ENCODE measurements at places on chromosomes 5 and 9.

- no peak for DNase-seq
Measured at GRCh38 chr5:172820046-172820767, 13.8 kb upstream of the ERGIC1 start.

DNA sequence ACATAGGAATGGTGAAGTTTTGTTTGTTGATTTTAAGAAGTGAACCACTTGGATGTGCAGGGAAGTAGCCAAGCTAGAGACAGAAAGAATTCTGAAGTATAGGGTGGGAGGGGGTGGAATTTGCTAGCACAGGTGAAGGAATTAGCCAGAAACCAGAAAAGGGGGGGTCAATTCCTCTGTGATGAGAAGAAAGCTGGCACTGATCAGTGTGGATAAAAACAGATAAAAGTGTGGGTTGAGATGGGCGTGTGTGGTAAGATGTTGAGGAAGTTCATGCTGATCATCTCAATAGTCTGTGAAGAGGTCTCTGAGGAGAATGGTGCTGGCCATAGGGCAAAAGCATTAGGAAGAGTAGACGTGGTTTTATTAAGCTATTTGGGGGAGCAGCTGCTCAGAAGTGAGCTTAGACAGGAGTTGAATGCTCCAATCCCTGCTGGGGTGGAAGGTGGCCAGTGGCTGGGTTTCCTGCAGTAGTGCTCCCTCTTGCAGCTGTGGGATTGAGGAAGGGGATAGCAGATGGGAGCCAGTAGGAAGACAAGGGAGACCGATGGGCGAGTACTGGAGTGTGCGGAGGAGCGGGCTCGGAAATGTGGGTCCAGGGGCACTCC, 88.7 kb upstream of the ELL2 start:
- no peak for DNase-seq

- DNase-seq: no peak
Measured at GRCh38 chr9:71762900-71763653, 5.2 kb downstream of the CEMIP2 start.

DNA sequence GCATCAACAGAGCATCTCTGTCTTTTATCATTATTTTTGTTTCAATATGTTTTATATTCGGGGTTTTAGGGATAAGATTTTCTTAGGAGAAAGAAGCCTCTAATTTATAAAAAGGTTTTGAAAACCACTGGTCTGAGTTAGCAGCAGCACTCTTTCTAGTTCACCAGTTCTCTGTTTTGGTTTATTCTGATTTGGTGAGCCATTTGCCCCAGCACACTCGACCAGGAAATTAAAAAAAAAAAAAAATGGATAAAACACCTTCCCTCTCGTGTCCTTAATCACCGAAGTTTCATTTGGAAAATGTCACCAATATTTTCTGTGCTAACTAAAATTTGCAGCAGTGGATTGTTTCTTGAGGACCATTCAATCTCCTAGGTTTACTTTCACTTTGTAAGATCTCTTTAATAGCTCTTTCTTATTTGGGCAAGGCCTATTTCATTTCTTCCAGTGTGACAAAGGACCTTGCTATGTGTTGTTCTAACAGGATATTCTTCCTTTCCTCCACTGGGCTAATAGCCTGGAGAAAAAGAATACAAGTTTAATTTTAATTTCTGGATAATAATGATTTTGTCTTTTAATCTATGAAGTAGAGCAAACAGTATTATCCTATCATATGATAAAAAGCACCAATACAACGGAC, 57.8 kb upstream of the ANXA1 start:
- no peak for DNase-seq

DNA sequence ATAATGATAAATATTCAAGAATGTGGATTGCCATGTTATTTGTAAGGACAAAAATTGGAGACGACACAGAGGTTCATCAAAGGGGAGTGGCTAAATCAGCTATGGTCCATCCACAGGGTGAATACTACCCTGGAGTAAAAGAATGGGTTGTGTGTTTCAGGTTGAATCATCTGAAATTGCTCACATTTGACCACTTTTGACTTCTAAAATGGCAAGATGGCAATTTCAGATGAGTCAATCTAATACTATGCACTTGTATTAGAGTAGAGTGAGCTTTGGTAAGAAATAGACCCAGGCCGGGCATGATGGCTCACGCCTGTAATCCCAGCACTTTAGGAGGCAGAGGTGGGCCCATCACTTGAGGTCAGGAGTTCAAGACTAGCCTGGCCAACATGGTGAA, 131.8 kb downstream of the GAPVD1 start:
- no peak for DNase-seq

GRCh38 chr9:81724242-81724889, 35.0 kb upstream of the TLE1 start:
- no peak for DNase-seq

- DNase-seq: no peak
Measured at GRCh38 chr9:125969462-125969861, 222.3 kb downstream of the PBX3 start.

DNA sequence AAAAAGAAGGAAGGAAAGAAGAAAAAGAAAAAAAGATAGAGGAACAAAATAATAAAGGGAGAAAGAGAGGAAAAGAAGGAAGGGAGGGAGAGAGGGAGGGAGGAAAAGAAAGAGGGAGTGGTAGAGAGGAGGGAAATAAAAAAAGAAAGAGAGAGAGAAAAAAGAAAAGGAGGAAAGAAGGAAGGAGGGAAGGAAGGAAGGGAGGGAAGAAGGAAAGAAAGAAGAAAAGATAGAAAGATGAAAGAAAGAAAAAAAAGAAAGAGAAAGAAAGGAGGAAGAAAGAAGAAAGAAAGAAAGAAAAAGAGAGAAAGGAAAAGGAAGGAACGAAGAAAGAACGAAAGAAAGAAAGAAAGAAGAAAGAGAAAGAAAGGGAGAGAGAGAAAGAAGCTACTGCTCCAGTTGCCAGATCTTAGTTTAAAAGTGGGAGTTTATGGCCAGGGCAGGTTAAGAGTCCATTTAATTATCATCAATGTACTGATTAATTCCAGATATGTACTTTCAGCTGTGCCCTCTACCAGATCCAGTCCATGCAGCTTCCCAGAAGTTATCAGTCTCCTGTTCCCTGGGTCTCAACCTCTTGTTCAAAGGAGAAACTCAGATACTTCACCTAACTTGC, 1378.5 kb upstream of the NUDT12 start:
- DNase-seq: no peak

DNA sequence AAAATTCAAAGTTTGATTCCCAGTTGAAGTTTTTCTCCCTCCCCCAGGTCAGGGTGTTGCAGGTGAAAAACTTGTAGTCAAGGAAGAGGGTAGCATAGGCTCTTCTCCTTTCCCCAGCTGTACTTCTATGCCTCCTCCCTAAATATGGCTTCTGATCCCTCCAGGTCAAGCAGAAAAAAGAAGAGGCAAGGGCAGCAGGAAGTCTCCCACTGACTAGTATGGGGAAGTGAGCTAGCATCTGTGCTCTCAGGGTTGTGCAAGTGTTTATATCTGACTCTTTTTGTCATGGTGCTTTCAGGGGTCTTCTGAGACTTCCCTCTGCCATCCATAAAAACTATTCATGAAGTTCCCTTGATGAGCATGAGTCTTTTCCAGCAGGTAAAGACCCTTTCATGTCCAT, 76.0 kb downstream of the ATPSCKMT start:
- no peak for DNase-seq

DNA sequence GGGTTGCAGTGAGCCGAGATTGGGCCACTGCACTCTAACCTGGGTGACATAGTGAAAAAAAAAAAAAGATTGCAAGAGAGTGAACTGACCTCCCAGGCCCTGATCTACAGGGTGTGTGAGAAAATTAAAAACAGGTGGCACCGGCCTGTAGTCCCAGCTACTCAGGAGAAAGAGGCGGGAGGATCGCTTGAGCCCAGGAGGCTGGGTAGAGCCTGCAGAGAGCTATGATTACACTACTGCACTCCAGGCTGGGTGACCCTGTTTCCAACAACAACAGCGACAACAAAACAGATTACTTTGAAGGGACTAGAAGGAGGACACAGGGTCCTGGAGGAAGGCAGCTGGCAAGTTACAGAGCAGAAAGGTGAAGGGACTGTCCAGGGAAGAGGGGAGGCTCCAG, 42.2 kb upstream of the FABP6 start:
- DNase-seq: no peak

- no peak for DNase-seq
Measured at GRCh38 chr9:33166231-33167083, 679 bp downstream of the B4GALT1 start.

GRCh38 chr5:123456242-123456641, 33.0 kb upstream of the CEP120 start:
- no peak for DNase-seq

DNA sequence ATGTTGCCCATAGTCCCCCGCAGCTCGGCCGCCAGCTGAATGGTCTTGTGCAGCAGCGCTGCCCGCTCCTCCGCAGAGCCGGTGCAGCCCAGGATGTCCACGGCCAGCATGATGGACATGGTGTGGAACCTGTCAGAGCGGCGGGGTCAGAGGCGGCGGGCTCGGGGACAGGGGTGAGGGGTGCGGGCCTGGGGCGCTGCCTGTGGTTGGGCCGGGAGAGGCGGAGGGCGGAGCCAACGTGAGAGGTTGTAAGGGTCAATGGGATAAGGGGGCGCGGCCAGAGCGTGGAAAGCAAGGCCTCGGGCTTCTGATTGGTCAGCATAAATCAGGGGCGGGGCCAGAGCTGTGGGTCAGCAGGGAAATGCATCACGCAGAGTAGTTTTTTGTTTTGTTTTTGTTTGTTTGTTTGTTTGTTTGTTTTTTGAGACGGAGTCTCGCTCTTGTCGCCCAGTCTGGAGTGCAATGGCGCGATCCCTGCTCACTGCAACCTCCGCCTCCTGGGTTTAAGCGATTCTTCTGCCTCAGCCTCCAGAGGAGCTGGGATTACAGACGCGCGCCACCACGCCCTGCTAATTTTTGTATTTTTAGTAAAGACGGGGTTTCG, 6.8 kb upstream of the TOR2A start:
- DNase-seq: no peak

- DNase-seq: no peak
Measured at GRCh38 chr5:38291355-38291754, 33.0 kb downstream of the EGFLAM start.

GRCh38 chr9:20186823-20187222, 398.0 kb upstream of the SLC24A2 start:
- no peak for DNase-seq

- no peak for DNase-seq
Measured at GRCh38 chr5:6829150-6829784, 116.0 kb downstream of the TENT4A start.

DNA sequence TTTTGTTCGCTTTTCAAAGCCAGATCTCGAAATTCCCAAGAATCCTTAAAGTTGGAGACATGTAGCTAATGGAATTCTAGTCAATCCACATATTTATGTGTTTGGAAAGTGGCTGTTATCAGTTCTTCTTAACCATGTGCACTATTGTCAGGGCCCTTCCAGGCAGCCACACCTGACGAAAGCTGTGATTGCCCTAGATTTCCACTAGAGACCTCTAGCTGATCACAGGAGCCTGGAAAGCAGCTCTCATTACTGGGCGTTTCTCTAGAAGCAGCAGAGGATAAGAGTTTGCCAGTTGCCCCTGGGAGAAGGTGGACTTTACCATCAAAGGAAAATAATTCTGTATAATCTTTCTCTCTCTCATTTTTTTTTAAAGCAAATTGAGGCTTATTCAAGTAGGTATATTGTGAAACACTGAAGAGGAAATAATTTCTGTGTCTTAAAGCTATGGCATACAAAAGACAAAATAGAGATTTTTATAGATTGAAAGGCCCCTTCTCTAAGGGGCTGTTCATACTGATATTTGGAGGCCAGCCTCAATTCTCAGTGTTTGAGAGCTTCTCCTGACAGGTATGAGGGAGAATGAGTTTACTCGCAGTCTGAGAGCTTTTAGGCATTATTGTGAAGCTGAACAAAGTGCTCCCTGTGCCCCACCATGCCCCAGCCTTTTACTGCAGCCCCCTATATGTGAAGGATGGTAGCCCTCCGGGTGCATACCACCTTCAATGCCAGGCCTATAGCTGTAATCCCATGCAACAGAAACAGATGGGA, 405.4 kb upstream of the ACTBL2 start:
- no peak for DNase-seq

GRCh38 chr9:112380825-112381221, 915 bp downstream of the HSDL2 start:
- DNase-seq: peak; percentile 9

- DNase-seq: no peak
Measured at GRCh38 chr9:124290743-124291554, 33.2 kb downstream of the NEK6 start.

- no peak for DNase-seq
Measured at GRCh38 chr5:140420665-140421361, 19.2 kb downstream of the ANKHD1 start.

GRCh38 chr5:59067956-59068656, 485.2 kb downstream of the RAB3C start:
- no peak for DNase-seq

DNA sequence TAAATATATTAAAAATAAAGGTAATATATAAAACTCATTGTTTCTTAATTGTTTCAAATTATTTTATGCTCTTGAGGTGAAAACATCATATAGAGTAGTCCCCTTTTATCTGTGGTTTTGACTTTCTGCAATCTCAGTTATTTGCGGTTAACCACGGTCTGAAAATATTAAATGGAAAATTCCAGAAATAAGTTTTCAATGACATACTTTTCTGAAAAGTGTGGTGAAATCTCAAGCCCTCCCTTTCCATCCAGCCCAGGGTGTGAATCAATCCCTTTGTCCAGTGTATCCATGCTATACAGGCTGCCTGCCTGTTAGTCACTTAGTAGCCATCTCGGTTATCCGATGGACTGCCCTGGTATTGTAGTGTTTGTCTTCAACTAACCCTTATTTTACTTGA, 546.7 kb upstream of the DMAC1 start:
- DNase-seq: no peak

DNA sequence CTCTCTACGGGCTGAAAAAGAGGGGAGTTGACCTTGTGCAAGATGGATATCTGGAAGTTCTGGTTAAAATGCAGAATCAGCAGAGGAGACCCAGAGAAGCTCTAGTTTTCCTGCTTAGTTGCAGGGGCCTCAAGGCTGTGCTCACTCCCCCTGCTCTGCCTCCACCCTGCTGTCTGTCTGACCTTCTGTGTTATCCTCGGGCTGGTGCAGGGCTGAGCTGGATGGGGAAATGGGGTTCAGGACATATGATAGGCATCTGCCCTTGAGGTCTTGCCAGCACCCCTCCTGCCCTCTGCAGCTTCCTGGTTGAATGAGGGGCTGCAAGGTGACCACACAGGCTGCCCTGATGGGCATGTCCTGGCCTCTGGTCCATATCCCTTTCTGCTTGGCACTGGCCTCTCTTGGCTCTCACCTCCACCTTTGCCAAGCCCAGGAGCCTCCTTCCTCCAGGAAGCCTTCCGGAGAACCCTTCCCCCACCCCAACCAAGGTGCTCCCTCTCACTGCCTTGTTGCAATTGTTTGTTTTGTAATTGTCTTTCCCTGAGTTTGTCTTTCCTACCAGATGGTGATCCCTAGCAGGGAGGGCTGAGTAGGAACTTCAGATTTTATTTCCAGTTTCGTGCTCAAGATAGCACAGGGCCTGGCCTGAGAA, 1.3 kb downstream of the TMEM268 start:
- no peak for DNase-seq

DNA sequence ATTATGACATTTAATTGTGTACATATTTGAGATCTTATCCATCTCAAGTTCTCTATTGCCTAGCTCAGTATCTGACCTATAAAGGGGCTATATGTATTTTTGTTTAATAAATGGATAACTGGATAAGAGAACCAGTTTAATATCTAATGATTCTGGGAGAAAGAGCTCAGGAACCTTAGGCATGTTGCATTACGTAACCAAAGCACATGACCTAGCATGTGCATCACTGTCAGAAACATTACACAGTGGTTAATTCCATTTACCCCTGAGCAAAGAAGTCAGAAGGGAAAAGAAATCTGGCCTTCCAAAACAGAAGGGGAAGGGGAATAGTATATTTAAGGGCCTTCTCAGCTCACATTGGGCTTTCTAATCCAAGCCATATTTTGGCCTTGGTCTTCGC, 12.3 kb downstream of the PAPPA start:
- DNase-seq: no peak

All from naive B cell (primary cell).